ENCODE measurements at places on chromosomes 3 and 15.

- no peak for DNase-seq
These were observed 423.4 kb upstream of the WNT5A start for GRCh38 chr3:55910543-55910942.

DNA sequence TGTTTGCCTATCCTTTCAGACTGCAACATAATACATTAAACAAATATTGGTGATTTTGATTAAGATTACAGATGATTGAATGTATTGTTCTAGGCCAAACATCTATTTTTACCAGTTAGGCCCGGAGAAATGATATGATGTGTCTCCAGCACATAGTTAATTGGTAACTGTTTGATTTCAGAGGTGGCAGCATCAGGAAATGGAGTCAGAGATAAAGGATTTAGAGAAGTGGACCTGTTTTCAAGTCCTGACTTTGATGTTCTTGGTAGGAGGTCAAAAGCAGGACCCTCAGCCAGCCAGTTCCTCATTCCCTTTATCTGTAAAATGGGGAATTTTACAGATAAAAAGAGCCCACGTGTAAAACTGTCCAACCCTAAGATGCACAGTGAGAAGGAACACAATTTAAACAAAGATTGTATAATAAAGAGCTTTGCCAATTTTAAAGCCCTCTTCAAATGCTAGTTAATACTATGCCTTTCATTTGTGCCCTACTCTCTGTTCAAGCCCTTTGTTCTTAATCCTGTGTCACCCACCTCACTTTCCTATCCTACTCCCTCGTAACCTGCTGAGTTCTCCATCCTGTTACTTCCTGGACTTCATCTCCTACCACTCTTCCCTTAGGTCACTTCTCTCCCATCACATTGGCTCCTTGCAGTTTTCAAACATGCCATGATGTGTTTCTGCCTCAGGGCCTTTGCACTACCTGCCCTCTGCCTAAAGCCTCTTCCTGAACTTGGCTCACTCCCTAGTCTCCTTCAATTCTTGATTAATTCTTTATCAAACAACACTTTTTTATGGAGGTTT lies 2.5 kb downstream of the TMEM212 start:
- DNase-seq: no peak

DNA sequence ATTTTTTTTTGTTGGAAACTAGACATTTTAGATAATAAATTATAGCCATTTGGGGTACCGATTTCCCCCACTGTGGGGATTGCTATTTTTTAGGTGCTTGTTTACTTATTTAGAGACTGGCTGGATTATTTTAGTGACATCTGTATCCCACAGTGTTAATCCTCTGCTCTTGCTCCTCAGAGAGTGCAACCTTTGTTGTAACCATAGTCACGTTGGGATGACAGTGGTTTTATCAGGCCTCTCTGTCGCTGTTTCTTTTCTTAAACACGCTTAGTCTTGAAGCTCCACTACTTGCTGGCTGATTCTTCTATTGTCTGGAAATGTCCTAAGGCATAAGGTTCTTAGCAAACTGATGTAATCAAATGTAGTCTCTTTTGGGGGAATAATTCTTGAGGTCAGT lies 451.6 kb upstream of the SEMA6D start:
- DNase-seq: no peak

DNA sequence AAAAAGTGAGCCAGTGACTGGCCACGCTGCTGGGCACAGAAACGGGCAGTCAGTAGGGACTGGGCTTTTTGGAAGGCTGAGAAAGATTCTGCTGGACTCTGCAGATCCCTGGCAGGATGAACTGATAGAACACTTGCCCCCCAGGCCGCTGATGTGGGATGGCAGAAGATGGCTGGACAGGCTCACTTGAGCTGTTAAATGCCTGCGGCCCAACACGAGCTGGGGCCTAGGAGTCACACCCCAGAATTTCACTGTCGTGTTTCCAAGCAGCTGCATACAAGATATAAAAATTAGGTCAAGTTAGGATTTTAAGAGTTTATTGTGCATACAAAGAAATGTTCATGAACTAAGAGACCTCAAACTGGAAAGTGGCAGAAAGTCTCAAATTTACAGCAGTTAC lies 26.9 kb downstream of the GLDN start:
- DNase-seq: no peak

- DNase-seq: no peak
These were observed 476.2 kb upstream of the RASGRP1 start for GRCh38 chr15:39040861-39041260.

- no peak for DNase-seq
These were observed 14.9 kb downstream of the ATP11B start for GRCh38 chr3:182808041-182808770.

DNA sequence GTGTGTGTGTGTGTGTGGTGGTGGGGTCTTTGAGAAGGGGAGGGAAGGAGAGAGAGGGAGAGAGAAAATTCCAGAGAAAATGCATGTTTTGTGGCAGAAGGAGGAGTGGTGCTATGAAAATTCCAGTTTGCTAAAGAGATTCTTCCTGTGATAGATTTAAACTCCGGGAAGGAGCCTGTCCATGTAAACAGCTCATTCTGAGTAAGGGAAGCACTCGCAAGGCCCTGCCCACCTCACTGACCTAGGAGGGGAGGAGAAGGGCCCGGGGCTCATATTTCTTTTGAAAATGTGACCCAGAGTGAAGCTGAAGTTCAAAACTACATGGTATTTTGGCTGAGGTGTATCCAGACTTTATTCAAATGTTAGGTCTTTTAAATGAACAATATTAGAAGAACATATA lies 41.3 kb downstream of the ADAMTSL3 start:
- peak; percentile 40 for DNase-seq

DNA sequence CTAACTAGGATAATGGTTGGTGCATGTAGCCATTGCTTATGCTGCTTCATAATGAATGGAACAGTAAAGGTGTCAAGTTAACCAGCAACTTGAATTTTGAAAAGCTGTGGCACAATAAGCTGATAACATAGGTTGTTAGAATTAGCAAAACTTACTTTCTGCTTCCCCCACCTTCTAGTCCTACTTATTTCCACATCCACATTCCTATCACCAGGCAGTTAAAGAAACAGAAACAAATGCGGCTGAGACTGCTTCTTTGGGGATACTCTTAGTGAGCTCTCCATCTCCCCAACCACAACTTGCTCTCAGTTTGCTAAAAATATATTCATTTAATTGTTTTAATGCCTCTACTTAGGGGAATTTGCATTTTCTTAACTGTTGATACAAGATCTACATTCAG lies 215.1 kb downstream of the TIGIT start:
- DNase-seq: peak; percentile 46

DNA sequence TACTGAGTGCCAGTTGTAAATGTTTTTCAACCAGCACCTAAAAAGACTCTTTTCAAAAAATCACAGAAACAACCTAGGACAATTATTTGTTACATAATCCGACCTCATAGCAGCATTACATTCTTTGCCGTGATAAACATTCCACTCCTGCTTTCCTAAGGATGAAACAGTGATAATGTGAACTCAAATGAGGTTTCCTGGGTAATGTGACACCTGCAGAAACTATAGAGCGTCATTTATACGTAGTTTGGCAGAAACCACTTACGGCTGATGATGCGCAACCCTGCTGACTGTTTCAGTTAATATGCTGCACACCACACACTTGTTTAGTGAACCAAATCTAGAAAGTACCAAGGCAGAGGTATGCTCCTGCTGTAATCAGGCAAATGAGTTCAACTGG lies 55.8 kb downstream of the SEMA6D start:
- DNase-seq: no peak

DNA sequence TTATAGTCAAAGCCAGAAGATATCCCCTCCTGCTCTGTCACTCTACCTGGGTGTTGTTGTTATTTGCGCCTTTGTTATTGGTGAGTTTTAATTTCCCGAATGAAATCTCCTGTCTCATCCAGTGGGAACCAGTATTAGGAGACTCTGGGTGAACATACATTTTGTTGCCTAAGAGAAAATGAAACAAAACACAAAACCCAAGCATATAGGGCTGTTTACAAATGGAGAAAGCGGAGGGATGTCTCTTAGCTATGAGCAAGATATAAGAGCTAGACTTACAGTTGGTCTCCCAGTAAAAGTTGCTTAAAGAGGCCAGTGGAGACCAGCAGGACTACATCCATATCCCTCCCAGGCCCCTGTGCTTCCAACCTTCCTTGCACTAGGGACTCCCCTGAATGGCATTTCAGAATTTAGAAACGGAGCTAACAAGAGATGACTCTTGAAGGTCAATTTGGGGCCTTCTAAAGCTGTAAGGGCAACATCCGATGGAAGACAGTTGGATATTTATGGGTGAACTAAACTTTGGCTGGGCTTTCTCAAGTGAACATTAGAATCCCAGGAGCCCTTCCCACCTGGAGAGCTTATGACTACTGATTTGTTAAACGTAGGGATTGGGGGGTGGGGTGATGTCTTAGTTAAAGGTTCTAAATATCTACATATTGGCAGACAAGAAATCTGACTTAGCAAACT lies 2.7 kb downstream of the EOMES start:
- DNase-seq: no peak

DNA sequence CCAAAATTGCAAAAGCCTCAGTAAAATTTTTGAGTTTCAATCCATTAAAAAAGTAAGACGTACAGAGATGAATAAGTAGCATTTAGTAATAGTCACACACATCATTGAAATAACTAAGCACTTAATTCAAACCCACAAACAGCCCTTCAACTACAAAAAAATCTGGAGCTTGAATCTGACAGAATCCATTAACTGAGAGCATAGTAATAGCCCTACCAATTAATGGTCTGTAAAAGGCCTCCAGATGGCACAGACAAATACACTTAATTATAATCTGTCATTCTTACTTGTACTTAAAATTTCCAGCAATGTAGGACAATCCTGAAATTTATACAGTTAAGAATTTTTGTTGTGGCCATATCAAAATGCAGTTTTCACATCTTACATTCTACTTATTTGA lies 246.9 kb downstream of the VGLL3 start:
- DNase-seq: no peak

GRCh38 chr3:62962714-62963113 lies 87.5 kb upstream of the CADPS start:
- no peak for DNase-seq

GRCh38 chr3:17238023-17238422 lies 353.3 kb downstream of the PLCL2 start:
- no peak for DNase-seq

GRCh38 chr3:192731233-192731632 lies 3.9 kb upstream of the FGF12 start:
- DNase-seq: no peak

GRCh38 chr3:20246662-20247061 lies 60.7 kb upstream of the SGO1 start:
- DNase-seq: no peak

- no peak for DNase-seq
These were observed 4.0 kb downstream of the VILL start for GRCh38 chr3:37994639-37994972.

DNA sequence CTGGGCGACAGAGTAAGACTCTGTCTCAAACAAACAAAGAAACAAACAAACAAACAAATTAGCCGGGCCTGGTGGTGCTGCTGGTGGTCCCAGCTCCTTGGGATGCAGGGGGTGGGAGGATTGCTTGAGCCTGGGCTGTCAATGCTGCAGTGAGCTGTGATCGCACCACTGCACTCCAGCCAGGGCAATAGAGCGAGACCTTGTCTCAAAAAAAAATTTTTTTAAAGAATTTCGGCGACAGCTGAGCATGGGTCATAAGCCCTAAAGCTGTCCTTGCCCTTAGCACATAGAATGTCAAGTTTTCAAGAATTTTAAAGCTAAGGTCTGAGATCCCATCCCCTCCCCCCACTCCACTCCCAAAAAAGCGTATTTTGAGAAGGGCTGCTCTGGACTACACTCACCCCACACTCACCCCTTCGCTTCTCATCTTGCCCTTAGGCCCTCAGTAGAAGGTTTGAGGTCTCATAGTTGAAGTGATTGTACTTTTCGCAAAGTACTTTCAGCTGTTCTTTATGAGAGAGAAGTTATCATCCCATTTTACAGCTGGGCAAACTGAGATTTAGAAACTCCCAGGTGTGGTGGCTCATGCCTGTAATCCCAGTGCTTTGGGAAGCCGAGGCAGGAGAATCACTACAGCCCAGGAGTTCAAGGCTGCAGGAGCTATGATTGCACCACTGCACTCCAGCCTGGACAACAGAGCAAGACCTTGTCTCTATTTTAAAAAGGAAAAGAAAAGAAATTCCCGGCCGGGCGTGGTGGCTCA lies 34.3 kb upstream of the FLNB start:
- DNase-seq: no peak

- DNase-seq: no peak
These were observed 301.2 kb upstream of the NR2E3 start for GRCh38 chr15:71509139-71509538.

- no peak for DNase-seq
These were observed 7.1 kb downstream of the SPTBN5 start for GRCh38 chr15:41886741-41887140.

DNA sequence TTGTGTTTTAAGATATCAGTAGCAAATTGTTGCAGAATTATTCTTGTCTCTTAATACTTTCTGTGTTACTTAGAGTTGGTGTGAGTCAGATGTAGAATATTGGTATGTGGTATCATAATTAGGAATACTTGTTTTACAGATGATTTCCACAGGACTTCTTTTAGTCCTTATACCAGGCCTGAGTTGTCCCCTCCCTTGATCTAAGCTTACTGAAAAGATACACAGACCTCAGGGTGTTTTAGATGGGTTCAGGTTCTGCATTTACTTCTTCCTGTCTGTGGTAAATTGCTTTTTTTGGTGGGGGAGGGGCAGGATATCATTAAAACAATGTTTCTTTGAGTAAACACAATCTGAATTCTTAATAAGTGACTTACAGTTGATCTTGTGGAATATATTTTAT lies 14.2 kb downstream of the DZIP3 start:
- DNase-seq: no peak

DNA sequence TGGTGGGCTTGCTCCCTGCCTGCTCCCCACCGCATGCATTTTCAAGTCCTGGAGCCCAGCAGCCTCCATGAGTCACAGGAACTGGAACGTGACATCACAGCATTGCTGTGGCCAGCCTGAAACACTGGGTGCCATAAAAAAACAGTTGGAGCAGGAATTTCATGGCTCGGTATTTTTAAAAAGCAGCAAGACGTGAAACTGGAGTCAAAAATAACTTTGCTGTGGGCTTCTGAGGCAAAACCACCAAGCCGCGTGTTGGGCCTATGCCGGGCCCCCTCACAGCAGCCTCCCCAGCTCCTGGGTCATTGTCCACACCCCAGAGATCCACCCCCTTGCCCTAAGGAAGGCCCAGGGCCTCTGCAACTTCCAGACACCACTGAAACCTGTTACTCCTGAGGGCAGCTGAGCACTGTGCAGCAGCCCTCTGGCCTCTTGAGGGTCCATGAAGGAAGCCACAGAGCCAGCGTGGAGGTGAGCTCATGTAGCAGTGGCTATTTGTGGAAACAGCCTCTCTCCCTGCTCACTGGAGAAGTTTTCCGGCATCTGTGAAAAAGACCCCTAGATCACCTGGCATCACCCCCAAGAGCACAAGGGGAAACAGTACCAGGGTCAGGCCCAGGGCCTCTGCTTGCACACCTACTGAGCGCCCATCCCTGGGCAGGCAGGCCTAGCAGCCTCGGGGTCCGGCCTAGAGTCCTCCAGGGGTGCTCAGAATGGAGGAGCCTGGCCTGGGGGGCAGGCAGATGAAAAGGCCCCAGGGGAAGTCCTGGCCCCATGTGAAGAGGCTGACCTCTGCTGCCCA lies 34.0 kb upstream of the DUSP7 start:
- peak; percentile 94 for DNase-seq

- DNase-seq: no peak
These were observed 14.4 kb upstream of the SENP7 start for GRCh38 chr3:101527441-101527840.

- peak; percentile 43 for DNase-seq
These were observed 37.7 kb upstream of the FGD5 start for GRCh38 chr3:14780927-14781507.

- DNase-seq: no peak
These were observed 48.9 kb downstream of the PTPRG start for GRCh38 chr3:61610316-61610715.

- no peak for DNase-seq
These were observed 281.2 kb upstream of the ALCAM start for GRCh38 chr3:105085506-105085905.

All from mesenchymal stem cell (in vitro differentiated cells and primary cell).